CD4-positive, alpha-beta T cell treated with Interleukin-6 at 100 ng/mL for 8 hours (primary cell): ENCODE measurements at places on chromosomes 4 and X.

DNA sequence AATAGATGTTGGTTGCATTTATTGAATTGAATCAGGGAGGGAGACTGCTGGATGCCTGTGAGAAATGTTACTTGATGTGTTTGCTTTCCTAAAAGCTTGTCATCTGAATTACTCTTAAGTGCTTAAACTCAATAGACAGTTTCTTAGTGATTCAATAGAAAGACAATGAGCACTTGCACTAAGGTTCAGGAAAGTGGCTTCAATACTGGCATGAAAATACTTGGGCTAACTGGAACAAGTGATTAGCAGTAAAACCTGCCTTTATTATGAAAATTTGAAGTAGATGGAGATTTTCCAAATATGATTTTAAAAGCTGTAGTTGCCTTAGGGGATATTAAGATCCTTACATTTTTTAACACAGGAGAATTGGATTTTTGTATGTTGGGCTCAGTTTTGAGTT lies 123.3 kb downstream of the RNF150 start:
- DNase-seq: no peak

- DNase-seq: no peak
Observed at GRCh38 chr4:5552451-5552850, 155.9 kb downstream of the EVC2 start.

- no peak for DNase-seq
Observed at GRCh38 chrX:46739736-46740135, 19.2 kb downstream of the SLC9A7 start.

DNA sequence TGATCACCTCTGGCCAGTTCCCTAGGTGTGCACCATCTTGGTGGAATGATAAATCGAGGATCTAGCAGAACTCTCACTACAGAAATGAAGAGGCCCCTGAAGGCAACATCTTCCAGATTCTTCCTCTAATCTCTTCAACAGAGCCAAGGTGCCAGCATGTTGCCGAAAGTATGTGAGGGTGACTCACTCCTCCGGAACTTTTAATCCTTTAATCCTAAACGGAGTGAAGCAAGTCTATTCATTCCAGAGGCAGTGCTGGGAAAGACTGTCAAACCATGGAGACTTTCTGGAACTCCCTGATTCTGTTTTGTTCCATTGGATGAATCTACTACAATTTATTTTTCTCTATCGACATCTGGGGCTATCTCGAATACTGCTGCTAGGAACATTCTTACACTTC lies 68.7 kb downstream of the SUPT20HL2 start:
- DNase-seq: no peak

DNA sequence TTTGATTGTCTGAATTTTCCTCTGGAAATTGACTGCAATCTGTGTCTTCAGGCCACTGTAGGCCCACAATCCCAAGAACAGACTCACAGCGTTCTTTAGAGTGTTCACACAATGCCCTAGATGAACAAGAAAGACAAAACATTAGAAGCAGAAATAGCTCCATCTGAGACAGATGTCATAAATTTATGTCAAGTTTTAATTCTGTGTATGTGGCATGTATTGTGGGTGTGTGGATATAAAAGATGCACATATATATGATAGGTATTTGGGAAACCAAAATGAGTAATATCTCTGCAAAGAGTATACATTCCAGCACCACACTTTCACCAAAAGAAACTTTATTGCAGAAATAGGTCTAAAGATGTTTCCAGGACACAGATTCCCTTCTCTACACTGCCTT lies 176.1 kb downstream of the CORIN start:
- DNase-seq: no peak

DNA sequence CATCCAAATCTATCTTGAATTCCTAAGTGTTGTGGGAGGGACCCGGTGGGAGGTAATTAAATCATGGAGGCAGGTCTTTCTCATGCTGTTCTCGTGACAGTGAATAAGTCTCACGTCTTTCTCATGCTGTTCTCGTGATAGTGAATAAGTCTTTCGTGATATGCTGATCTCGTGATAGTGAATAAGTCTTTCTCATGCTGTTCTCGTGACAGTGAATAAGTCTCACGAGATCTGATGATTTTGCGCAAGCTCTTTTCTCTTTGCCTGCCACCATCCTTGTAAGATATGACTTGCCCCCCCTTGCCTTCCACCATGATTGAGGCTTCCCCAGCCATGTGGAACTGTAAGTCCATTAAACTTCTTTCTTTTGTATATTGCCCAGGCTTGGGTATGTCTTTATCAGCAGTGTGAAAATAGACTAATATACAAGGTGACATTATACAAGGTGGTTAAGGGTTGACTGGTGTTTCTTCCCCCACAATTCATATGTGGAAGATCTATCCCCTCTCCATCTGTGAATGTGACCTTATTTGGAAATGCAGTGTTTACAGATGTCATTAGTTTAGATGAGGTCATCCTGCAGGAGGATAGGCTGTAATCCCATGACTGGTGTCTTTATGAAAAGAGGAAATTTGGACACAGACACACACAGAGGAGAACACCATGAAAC lies 27.6 kb downstream of the ARSD start:
- DNase-seq: no peak

- peak; percentile 23 for DNase-seq
Observed at GRCh38 chrX:54043541-54044125, 640 bp downstream of the PHF8 start.

DNA sequence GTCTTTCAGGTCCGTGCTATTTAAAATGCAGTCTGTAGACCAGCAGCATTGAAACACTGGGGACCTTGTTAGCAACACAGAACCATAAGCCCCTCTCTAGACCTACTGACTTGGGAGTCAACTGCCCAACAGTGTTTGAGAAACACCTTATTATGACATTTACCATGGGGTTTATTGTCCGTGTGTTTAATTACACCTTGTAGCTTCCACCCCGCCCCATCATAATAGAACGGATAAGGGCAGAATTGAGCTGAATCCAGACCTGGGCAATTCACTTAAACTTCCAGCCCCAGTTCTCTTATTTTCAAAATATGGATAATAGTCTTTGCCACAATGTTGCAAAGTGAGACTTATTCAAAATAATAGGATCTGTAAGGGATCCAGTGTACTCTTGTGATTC lies 30.6 kb upstream of the CLNK start:
- no peak for DNase-seq

DNA sequence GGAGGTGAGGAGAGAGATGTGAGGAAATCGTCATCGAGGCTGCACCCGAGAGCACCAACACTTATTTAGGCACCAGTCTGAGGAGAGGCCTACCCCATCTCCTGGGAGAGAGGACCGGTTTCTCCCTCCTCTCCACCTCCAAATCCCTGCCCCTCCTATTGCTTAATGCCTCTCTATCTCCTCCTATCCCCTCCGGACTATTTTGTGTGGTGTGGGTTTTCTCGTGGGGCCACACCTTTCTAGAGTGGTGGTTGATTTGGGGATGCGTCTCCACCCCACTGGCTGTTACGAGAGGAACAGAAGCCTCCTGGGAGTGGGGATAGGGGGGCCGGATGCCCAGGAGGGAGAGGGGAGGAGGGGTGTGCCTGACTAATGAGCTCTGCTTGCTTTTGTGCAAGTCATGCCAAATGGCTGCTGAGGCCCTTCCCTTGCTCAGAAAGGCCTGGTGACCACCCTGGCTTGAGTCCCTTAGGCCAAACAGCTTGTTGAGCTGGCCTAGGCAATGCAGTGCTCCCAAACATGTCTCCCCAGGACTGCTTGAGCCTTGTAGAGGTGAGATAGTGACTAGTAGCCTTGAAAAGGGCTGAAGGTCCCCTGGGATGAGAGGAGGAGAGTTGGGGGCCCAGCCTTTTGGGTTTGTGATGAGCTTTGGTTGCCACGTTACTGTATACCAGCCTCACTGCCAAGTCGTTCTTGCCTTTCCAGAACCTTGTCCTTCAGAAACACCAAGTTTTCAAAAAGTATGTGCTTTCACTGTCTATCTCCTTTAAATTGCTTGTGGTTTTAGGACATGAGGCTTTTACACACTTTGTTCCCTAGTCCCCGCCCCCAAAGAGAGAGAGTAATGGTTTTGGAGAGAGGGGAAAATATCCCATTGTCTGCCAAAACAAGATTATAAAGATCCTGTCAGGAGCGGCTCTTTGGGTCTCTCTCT lies 1.2 kb downstream of the MSN start:
- peak; percentile 66 for DNase-seq

- no peak for DNase-seq
Observed at GRCh38 chr4:83922402-83922801, 386.5 kb downstream of the GPAT3 start.

DNA sequence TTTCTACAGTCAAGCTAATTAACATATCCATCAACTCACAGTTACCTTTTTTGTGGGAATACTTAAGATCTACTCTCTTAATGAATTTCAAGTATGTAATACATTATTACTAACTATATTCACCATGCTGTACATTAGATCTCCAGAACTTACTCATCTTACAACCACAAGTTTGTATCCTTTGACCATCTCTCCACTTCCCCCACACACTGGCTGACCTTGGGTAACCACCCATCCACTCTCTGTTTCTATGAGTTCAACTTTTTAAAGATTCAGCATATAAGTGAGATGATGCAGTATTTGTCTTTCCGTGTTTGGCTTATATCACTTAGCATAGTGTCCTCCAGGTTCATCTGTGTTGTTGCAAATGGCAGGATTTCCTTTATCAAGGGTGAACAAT lies 30.5 kb upstream of the MAGED1 start:
- DNase-seq: no peak

GRCh38 chr4:189656641-189657040 lies 284.0 kb upstream of the FRG1 start:
- no peak for DNase-seq
